ENCODE measurements at places on chromosomes 6 and 20.

GRCh38 chr20:2169456-2170088 is 67.9 kb downstream of the STK35 start:
- no peak for DNase-seq

GRCh38 chr20:41546535-41546934 is 71.6 kb downstream of the CHD6 start:
- DNase-seq = no peak

DNA sequence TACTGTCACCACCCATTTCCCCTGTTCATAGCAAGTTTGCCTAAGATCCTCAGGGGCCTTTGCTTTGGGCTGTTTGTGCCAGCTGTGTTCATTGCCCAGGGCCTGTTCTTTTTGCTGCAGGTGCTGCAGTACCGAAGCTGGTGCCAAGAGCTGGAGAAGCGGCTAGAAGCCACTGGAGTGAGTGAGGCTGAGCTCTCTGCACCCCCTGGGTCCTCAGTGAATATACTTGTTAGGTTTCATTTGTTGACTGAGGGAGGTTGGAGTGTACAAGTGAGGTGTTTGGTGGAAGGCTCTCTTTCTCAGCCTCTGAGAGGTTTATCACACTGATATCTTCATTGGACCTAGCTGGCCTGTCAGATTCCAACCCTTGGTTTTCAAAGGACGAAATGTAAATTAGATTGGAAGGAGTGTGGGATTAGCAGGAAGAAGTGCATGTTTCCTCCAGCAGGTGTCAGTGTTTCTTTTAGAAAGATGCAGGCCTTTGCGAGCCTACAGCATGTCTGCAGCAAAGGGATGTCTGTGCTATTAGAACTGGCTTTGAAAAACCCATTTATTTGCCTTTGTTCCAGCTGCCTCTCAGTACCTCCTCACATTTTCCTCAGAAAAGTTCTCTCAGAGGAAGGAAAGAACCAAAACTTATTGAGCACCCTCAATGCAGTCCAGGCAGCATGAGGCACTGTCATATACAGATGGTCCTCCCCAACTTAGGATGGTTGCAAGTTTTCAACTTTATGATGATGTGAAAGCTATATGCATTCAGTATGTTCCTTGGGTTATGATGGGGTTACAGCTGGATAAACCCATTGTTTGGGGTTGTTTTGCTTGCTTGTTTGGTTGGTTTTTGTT is 8.3 kb downstream of the CEP250 start:
- DNase-seq = peak; percentile 76

- DNase-seq = no peak
Measured at GRCh38 chr6:87054143-87054833, 40.6 kb downstream of the CGA start.

DNA sequence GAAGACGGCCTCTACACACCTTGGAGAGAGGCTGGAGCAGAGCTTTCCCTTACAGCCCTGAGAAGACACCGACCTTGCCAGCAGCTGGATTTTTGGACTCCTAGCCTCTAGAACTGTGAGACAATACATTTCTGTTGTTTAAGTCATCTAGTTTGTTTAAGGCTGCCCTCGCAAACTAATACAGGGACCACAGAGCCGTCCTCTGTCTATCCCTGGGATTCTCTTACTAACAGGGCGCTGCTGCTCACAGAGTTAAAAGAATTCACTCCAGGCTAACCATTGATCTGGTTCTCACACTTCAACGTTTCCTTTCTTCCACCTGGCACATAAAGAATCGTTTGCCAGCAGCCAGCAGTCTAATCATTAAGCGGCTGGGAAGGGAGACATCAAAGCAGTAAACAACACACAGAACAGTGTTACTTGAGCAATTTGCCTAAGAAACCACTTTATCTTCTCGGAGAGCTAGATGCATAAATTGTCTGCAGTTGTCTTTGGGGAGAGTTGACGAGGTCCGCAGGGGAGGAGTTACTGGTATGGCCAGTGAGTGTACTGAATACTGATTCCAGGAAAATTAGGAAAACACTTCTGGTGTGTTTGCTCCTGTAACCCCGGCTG is 103.5 kb upstream of the AKAP12 start:
- no peak for DNase-seq

GRCh38 chr6:35725721-35726438 is 11.0 kb upstream of the ARMC12 start:
- DNase-seq = peak; percentile 80

- no peak for DNase-seq
Measured at GRCh38 chr6:4727671-4728435, 48.4 kb upstream of the CDYL start.

DNA sequence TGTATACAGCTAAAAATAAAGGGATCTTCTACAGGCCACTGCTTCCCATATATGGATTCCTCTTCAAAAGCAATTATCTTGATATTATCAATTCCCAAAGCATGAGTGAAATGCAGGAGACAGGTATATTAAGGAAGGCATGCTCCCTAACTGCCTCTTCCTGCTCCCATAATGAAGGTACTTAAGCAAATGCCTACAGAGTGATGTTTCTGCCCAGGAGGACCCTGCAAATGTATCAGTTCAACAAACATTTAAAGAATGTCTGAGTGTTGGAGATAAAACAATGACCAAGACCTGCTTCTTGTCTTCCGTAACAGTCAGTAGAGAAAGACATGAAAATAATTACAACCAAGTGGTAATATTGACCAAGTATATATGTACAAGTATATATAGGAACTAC is 4.2 kb downstream of the UBE2J1 start:
- DNase-seq = no peak

DNA sequence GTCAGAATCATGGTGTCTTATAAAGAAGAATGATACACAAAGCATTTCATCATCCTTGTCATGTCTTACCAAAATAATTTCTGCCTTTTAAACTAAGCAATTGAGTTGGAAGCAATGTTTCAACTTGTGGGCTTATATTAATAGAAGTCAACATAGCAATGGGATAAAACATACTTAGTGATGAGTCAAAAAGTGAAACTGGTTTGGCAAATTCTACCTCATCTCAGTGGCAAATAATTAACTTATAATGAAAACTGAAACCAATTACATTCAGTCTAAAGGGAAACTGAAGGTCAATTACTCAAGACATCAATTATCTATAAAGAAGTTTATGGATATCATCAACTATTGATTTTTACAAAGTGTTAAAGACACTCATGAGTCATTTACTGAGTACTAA is 463.8 kb downstream of the BMP2 start:
- no peak for DNase-seq

DNA sequence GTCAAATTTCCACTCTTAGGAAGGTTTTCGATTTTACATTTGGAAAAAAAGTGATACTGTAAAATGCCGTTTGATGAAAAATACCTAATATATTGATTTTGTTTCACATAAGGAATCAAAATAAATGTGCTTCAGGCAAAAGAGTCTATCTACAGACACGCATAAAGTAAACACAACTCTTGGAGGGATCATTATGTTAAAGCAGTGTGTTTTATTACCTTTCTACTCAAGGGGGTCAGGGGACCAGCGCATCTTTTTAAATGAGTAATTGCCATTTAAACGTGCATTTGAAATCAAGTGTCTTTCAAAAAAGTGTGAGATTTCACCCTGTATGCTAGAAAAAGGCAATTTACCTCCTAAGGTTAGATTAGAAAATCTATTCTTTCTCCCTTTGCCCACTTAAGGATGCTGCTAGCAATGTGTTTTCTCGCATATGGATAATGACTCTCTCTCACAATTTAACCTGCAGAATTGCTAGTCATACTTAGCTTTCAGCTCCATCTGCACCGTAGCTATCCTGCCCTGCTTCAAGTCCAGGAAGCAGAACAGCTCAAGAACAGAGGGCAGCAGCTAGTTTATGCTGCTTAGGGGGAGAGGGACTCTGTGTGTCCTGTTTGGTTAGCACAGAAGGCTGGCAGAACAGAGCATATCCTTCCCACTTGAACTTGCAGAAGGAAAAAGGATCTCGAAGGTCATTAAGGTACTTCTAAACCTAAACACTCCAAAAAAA is 35.0 kb downstream of the NKAIN2 start:
- DNase-seq = no peak

DNA sequence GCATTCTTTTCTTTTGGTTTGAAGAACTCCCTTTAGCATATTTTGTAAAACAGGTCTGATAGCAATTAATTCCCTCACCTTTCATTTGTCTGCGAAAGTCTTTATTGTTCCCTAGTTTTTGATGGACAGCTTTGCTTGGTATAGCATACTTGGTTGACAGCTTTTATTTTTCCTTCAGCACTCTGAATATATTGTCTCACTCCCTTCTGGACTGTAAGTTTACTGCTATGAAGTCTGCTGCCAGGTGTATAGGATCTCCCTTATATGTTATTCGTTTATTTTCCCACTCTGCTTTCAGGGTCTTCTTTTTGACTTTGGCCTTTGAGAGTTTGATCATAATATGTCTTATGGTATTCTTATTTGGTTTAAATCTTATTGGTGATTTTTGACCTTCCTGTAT is 47.7 kb upstream of the SNAP91 start:
- DNase-seq = no peak

- no peak for DNase-seq
Measured at GRCh38 chr6:30548375-30548774, 7.9 kb downstream of the GNL1 start.

DNA sequence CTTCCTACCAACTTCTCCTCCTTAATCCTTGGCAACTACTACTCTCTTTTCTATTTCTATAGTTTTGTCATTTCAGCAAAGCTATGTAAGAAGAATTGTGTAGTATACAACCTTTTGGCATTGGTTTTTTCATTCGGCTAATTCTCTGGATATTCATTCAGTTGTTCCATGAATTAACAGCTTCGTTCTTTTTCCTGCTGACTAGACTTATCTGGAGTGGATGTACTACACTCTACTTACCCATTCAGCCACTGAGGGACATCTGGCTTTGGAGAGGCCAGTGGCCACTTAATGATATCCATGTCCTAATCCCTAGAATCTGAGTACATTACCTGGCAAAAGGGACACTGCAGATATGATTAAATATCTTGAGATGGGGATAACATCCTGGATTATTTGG is 623.9 kb downstream of the DOK5 start:
- no peak for DNase-seq

- no peak for DNase-seq
Measured at GRCh38 chr6:147711476-147711875, 203.0 kb downstream of the SAMD5 start.

GRCh38 chr20:32456869-32457478 is 98.8 kb downstream of the ASXL1 start:
- peak; percentile 39 for DNase-seq

DNA sequence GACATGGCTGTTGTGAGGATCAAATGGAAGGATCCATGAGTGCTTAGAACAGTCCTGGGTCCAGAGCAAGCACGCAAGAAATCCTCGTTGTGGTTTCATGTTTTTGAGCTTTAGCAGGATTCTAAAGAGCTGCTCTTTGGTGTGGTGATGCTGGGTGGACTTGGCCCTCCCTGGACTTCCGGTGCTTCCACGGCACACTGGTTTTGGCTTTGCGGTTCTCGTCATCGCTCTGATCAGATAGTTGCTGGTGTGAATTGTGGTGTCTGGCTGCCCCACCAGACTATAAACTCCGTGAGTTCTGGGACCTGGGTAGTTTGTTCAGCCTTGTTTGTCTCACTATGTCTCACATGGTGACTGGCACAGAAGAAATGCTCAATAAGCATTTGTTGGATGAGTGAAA is 3.3 kb downstream of the HNF4A start:
- DNase-seq = no peak

DNA sequence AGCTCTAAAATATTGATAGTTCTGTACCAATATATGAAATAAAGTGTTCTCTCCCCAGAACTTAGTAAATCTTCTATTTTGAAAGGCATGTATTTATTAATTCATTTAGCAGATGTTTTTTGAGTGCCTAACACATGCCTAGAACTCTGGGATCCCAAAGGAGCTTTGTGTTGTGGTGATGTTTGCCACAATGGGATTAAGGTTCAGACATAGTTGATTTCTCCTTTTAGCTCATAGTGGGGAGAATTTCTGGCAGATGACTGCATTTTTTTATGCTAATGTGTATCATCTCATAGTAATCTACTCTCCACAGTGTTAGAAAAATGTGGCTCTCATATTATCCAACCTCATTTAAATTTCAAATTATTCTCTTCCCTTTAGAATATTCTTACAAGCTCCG is 21.7 kb downstream of the MYB start:
- no peak for DNase-seq

- no peak for DNase-seq
Measured at GRCh38 chr6:144467172-144467762, 182.1 kb downstream of the UTRN start.

DNA sequence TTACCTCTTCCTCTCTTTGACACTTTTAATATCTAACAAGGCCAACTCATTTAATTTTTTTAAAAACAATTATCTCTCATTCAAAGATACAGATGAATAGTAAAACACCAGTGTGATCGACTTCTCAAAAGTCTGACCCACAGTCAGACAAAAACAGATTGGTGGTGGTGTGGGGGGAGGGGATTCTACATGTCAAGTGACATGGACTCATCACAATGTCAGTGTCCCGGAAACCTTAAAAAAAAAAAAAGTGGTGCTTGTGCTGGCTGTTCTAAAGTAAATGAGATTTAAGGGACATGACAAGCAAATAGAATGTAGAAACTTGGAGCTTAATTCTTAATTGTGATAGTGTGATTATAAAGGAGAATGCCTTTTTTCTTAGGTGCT is 16.3 kb upstream of the RFPL4B start:
- DNase-seq = no peak

- no peak for DNase-seq
Measured at GRCh38 chr6:156972145-156972544, 195.0 kb downstream of the ARID1B start.

DNA sequence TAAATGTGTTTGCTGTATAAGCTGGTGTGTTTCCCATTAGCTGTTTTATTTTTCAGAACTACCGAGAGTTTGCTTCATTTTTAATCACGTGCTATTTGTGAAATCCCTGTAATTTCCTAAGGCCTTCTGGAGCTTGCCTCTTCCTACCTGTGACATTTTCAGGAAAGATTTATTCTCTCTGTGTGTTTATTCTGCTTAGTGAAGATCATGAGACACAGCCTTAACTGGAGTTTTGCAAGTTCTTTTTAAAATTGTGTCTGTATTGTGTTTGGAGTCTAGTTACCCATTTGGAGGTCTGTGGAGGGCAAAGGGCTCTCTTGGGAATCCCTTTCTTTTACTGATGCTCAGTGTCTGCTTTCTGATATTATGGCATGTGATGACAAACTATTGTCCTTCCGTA is 359.1 kb upstream of the FLRT3 start:
- DNase-seq = no peak

- no peak for DNase-seq
Measured at GRCh38 chr6:91079969-91080368, 493.1 kb upstream of the MAP3K7 start.

DNA sequence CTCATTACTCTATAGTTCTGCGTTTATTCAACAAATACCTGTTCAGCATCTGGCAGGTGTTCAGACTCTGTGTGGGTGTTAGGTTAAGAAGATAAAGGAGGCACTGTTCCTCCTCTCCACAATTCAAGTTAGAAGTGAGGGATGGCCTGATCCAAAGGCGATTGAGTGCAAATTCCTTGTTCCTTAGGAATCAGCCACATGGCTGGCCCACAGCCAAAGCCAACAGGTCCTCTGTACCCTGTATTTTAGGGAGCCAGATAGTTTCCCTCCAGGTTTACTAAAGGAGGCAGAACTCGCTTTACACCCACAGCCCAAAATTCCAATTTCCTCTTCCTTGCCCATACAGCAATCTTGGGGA is 5.0 kb upstream of the CD40 start:
- no peak for DNase-seq

All from head of caudate nucleus (tissue), 42 donors.